ENCODE measurements at places on chromosomes 6 and 20. TPM values are rescaled to one million over a fixed set of nuclear protein-coding genes. Genes with fewer than 3 reads are reported as not detected.

HSPA12B gene
- total RNA-seq, result 0.46 TPM

SLC29A1 gene
- total RNA-seq, result 3.1 TPM

PNPLA1 gene
- total RNA-seq, result under 0.01 TPM

STMND1 gene
- not detected for total RNA-seq

MYCT1 gene
- under 0.01 TPM for total RNA-seq

LCA5 gene
- 5.0 TPM for total RNA-seq

NRN1 gene
- total RNA-seq, result not detected

DEFB124 gene
- not detected for total RNA-seq

C6orf141 gene
- total RNA-seq, result 3.0 TPM

FOXA2 gene
- total RNA-seq, result under 0.01 TPM

USP49 gene
- total RNA-seq, result 2.0 TPM

HTR1E gene
- total RNA-seq, result not detected

IL17A gene
- total RNA-seq, result not detected

ASIP gene
- not detected for total RNA-seq

TNF gene
- total RNA-seq, result not detected

ULBP2 gene
- 2.6 TPM for total RNA-seq

ABT1 gene
- 11.9 TPM for total RNA-seq

DZANK1 gene
- total RNA-seq, result 0.85 TPM

MED23 gene
- total RNA-seq, result 23.2 TPM

AVP gene
- not detected for total RNA-seq

JAG1 gene
- total RNA-seq, result 26.6 TPM

C4B gene
- 9.3 TPM for total RNA-seq

SLCO4A1 gene
- 0.09 TPM for total RNA-seq

ZKSCAN8 gene
- 11.9 TPM for total RNA-seq

FAM83D gene
- total RNA-seq, result 2.3 TPM

CLPSL2 gene
- total RNA-seq, result not detected

LAMA4 gene
- 421 TPM for total RNA-seq

CYP39A1 gene
- 22.6 TPM for total RNA-seq

BPI gene
- total RNA-seq, result not detected

TBC1D22B gene
- total RNA-seq, result 5.0 TPM

PSORS1C1 gene
- 1.7 TPM for total RNA-seq

Data from smooth muscle cell of bladder (primary cell).